ENCODE measurements at places on chromosomes 12 and 14.

DNA sequence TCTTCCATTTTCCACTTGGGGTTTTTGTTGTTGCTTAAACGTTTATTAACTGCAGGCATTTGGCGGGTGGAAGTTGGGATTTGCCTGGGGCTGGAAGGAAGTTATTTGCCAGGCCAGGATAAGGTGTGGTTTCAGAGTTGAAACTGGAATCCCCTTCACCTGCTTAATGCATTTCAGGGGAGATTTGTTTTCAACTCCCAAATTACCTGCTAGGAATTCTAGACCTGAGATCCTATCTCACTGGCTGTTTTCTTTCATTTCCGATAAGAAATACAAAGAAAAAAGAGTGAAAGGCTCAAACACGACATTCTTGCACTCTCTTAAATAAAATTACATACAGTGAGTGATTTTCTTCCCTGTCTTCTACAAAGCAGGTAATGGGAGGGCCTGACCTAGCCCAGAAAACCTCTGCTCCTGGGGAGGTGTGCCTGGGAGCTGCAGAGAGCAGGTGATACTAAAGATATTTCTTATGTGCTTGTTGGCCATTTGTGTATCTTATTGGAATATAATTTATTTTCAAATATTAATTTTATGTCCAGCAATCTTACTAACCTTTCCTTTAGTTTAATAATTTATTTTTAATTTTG lies 278.2 kb downstream of the ZFP36L1 start:
- DNase-seq, result no peak

GRCh38 chr12:114185036-114185435 lies 218.9 kb upstream of the RBM19 start:
- no peak for DNase-seq

DNA sequence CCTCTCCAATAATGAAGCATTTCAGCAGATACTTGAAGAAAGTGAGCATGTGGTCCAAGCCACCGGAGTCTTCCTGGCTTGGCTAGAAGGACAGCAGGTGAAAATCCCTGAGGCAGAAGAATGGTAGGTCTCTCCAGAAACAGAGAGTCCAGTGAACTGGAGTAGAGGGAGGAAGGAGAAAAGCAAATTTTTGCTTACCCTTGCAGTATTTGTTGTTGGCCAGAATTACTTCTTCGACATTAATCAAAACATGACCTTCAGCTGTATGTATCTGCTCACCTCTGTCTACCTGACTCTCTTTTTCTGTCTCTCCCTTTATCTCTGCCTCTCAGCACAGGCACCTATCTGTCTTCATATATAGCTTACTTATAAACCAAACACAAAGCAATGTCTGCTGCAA lies 208.9 kb downstream of the SYT1 start:
- DNase-seq, result no peak

- DNase-seq, result peak; percentile 74
Measured at GRCh38 chr14:90518941-90519256, 122.1 kb downstream of the CALM1 start.

- DNase-seq, result no peak
Measured at GRCh38 chr12:102757882-102758226, 159.2 kb downstream of the PAH start.

GRCh38 chr12:47111392-47111778 lies 31.6 kb upstream of the AMIGO2 start:
- DNase-seq, result no peak

DNA sequence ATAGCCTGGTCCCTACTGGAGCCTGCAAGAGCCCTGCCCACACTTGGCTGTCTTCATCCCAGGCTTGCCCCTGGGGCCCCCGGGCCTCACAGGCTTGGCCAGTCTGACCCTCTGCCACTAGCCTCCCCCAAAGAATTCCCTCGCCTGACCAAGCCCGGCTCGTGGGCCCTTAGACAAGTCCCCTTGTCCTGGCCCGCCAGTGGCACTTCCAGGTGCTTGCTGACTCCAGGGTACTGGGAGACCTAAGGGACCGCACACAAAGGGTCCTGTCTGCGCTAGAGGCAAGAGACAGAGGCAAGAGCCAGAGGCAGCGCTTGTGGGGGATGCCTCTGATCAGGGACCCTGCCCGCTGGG lies 5.0 kb downstream of the BTBD6 start:
- DNase-seq, result no peak

DNA sequence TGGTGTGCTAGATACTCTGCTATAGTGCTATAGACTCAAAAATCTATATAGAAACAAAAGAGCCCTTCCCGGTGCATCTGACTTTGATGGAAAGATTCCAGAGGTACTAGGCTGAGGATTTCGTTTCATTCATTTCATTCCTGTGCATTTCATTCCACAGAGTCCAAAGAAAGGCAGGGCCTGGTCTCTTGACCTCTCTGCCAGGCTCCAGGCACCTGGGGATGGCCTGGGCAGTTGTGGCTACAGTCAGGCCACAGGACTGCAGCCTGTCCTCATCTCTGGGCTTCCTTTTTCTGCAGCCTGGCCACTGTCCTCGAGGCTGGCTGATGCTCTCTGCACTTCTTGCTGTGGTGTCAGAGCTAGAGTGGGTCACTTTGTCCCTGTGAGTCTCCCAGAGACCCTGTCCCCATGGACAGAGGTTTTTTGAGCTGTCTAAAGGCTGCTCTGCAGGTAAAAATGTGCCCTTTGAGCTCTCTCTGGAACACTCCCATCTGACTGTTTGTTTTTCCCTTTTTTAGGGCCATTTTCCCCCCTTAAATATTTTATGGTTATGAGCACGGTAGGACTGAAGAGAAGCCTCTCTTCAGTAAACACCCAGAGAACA lies 3.2 kb upstream of the VDR start:
- no peak for DNase-seq

DNA sequence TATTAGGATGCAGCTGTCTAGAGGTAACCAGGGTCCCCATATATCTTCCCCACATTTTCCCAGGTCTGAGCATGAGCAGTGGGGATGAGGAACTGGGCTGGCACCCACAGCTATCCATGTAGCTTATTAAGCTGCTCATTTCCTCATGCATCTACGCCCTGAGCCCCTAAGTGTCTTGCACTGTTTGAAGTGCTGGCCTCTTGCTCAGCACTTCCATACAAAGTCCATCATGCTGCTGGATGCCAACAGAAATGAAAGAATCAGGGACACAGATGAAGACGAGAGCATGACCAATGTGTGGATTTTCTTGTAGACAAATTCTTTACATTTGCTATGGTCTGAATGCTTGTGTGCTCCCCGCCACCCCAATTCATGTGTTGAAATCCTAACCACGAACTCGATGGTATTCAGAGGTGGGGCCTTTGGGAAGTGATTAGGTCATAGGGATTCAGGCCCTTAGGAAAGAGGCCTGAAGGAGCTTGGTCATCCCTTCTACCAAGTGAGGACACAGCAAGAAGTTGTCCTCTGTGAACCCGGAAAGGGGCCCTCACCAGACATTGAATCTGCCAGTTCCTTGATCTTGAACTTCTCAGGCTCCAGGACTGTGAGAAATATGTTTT lies 54.5 kb downstream of the C12orf75 start:
- no peak for DNase-seq

DNA sequence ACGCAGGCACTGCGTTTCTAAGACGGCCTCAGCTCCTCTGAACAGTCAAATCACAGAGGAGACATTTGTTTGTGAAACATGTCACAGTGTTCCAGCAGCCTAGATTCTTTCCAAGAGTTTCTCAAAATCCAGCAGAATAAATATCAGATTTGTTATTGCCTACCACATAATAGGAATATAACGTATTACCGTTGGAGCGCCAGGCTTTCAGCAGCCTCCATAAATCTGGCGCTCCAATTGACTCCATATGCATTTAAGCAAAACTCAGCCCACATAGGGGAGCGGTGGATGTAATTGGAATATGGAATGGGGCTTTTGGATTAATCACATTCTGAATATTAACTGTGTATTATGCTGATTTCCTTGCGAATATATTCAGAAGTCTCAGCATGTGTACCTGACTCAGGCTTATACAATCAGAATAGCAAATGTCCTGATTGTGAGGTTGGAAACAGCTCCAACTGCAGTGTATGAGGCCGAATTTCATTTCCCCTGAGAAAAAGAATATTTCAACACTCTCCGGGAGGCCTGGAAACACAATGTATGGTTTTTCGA lies 174.0 kb downstream of the ASCL4 start:
- no peak for DNase-seq

- DNase-seq, result no peak
Measured at GRCh38 chr14:103180331-103180730, 57.1 kb downstream of the TNFAIP2 start.

GRCh38 chr14:95297832-95298231 lies 21.9 kb downstream of the CLMN start:
- DNase-seq, result no peak

- no peak for DNase-seq
Measured at GRCh38 chr12:117818400-117818799, 150.4 kb downstream of the KSR2 start.

DNA sequence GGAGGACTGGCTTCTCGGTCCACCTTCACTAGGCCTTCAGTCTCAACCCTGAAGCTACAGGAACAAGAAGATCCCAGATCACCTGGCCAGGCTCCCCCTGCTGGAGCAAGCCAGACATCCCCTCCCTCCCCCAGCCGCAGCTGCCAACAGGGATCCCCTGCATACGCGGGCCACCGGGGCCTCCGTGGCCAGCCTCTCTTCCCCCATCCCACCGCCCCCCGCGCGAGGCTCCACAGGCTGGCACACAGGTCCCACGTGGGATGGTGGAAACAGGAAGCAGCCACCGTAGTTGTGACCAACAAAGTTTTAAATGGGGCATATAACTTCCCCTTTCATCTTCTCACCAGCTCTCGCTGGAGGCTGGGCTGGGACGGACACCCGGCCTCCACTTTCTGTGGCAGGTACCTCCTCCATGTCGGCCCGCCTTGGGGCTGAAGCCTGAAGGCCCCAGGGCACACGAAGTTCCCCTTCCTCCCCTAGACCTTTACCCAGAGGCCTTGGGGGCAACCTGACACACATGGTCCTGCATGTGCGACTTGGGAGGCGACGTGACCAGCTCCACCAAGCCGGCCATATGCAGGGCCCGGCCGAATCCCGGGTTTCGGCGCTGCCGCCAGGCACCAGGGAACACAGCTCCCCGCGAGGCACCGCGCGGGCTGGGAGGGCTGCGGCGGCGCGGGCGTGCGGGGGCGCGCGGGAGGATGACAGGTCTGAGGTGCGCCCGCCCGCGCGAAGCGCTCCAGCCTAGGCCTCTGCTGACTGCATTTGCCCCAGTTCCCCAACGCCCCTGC lies 44.4 kb upstream of the PNMA1 start:
- DNase-seq, result peak; percentile 87

GRCh38 chr12:53171725-53172329 lies 8.7 kb upstream of the ZNF740 start:
- DNase-seq, result no peak

DNA sequence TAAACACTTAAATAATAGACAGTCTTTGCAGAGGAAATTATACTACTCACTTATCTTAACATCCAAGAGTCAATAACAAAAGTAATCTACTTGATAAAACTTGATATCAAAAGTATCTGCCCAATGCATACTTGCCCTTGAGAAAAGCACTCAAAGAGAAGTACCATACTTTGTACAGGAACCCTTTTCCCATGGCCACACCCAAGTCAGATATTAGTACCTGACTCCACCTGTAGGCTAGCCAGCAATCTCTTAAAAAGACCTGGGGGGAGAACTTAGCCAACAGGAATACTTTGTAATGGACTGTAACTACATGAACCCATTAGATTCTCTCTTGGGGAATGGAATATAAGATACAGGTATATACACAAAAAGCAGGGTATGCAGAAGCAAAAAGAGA lies 99.6 kb upstream of the HECTD1 start:
- DNase-seq, result no peak

All from activated CD8-positive, alpha-beta memory T cell treated with anti-CD3 and anti-CD28 coated beads for 24 hours (primary cell).